ENCODE measurements at places on chromosomes 7 and 10. TPM values are rescaled to one million over a fixed set of nuclear protein-coding genes. Genes with fewer than 3 reads are reported as not detected.

The PTPRE gene
- total RNA-seq = 147 TPM

The TCTN3 gene
- 52.0 TPM for total RNA-seq

The HYAL4 gene
- total RNA-seq = not detected

DNA sequence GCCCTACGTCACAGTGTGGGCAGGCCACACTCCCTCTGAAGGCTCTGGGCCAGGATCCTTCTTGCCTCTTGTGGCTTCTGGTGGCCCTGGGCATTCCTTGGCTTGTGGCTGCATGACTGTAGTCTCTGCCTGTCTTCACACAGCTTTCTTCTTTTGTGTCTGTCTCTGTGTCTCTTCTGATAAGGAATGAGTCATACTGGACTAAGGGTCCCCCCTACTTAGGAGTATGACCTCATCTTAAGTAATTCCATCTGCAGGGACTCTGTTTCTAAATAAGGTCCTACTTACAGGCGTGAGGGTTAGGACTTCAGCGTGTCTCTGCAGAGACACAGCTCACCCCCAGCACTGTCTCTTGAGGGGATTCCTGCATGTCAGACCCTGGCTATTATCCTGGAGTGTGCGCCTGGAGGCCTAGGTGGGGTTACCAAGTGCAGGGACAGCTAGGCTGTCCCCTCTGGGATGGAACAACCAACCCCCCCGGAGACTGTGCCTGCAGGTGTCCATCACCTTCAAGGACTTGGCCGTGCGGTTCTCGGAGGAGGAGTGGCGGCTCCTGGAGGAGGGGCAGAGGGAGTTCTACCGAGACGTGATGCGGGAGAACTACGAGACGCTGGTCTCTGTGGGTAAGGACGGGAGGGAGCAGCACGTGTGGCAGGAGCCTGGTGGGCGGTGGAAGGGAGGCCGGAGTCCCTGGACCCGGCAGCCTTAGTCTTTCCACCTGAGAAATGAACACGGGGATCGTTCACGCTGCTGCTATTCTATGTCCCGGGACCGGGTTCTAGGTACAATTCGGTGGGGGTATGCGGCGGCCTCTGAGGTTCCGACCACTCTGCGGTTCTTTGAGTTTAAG is 54.1 kb downstream of the ZNF467 start:
- H3K36me3 ChIP-seq = no peaks in the 10 kb centered on the region
- H3K4me1 ChIP-seq = peaks cover 31% of the 10 kb centered on the region
- no peak for DNase-seq
- peak overlapping the region; percentile 53 for H3K4me3 ChIP-seq

GRCh38 chr7:42945821-42946626 is 13.8 kb downstream of the MRPL32 start:
- peak overlapping the region; percentile 13 for H3K4me3 ChIP-seq
- DNase-seq = no peak
- no peaks in the 10 kb centered on the region for H3K36me3 ChIP-seq
- H3K27ac ChIP-seq = peak overlapping the region; percentile 61

- H3K4me3 ChIP-seq = peak overlapping the region; percentile 96
- peaks cover 25% of the 10 kb centered on the region for H3K4me1 ChIP-seq
- peak overlapping the region; percentile 90 for H3K27ac ChIP-seq
- no peaks in the 10 kb centered on the region for H3K27me3 ChIP-seq
- no peaks in the 10 kb centered on the region for H3K36me3 ChIP-seq
These were observed 669 bp downstream of the PI4K2A start for GRCh38 chr10:97640868-97641811.

- no peak overlapping the region for H3K4me3 ChIP-seq
- H3K36me3 ChIP-seq = no peaks in the 10 kb centered on the region
- no peak overlapping the region for H3K27ac ChIP-seq
These were observed 13.3 kb upstream of the TSGA13 start for GRCh38 chr7:130699686-130700085.

Measured in natural killer cell treated with Interleukin-12 subunit alpha and Interleukin-12 subunit beta and Interleukin-15 and Interleukin-18, amount 100 ng/mL, for 72 hours (primary cell).